ENCODE measurements at places on chromosomes 7 and 10. TPM values are rescaled to one million over a fixed set of nuclear protein-coding genes. Genes with fewer than 3 reads are reported as not detected.

The PLEKHS1 gene
- not detected for total RNA-seq

The ZC3HAV1L gene
- total RNA-seq, result 7.0 TPM

The SMO gene
- total RNA-seq, result 23.9 TPM

The GJD4 gene
- total RNA-seq, result not detected

The HPS6 gene
- 21.2 TPM for total RNA-seq

DNA sequence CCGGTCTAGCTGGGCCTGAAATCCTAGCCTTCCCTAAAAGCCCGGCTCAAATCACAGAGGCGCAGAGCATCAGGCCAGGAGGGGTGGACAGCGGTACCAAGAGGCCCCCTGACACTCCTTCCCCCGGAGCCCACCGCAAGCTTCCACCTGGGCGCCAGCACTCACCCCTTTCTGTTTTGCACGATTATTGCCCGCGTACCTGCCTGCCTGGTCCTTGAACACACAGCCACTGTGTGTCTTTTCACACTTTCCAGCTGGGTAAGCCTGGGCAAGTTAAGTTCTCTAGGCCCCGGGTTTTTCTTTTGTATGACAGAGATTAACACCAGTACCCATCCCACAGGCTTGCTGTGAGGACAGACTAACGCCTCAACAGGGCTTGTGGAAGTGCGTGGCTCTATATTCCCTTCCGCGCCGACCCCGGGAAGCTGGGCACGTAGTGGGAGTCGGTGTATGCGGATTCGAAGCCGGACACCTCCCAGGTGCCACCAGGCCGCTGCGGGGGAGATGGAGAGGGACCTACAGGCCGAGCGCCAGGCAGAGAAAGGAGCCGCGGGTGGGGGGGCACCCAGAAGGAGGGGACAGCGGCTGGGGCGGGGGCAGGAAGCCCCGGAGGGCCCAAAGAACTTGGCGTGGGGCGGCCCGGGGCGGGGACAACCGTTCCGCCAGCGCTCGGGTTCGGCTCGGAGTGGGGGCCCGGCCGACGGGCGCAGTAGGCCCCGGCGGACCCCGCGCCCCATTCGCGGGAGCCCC lies 792 bp downstream of the ZNF746 start:
- H3K27ac ChIP-seq, result peak overlapping the region; percentile 94
- DNase-seq, result no peak
- H3K4me3 ChIP-seq, result peak overlapping the region; percentile 82
- peaks cover 18% of the 10 kb centered on the region for H3K4me1 ChIP-seq
- H3K36me3 ChIP-seq, result peaks cover 27% of the 10 kb centered on the region
- H3K27me3 ChIP-seq, result no peaks in the 10 kb centered on the region

GRCh38 chr7:5703572-5704533 lies 77.6 kb downstream of the RNF216 start:
- DNase-seq, result no peak
- H3K36me3 ChIP-seq, result peaks cover 31% of the 10 kb centered on the region
- H3K27me3 ChIP-seq, result no peaks in the 10 kb centered on the region
- H3K4me3 ChIP-seq, result no peak overlapping the region
- H3K27ac ChIP-seq, result peak overlapping the region; percentile 91

DNA sequence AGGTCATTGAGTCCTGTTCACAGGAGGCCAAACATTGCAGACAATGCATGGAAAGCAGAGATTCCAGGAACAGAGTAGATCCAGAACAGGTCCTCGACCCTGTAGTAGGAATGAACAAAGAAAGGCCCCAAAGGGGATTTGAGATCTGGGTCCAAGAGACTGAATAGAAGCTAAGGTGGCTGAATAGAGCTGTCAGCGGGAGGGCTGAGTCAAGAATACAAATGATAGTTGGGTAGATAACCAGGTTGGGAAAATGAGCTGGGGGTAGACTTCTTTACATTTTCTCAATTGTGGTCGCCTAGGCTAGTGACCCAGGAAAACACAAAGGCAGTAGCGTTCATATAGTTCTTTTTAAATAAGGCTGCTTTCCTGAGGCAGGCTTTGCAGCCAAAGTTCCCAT lies 103.4 kb upstream of the ELMO1 start:
- H3K4me3 ChIP-seq, result no peak overlapping the region
- no peak overlapping the region for H3K27ac ChIP-seq
- H3K4me1 ChIP-seq, result no peaks in the 10 kb centered on the region
- DNase-seq, result no peak
- no peaks in the 10 kb centered on the region for H3K36me3 ChIP-seq

GRCh38 chr10:70799124-70799523 lies 13.9 kb upstream of the TBATA start:
- DNase-seq, result no peak
- no peaks in the 10 kb centered on the region for H3K36me3 ChIP-seq
- H3K27me3 ChIP-seq, result no peaks in the 10 kb centered on the region
- H3K4me3 ChIP-seq, result no peak overlapping the region
- H3K27ac ChIP-seq, result no peak overlapping the region
- peaks cover 3% of the 10 kb centered on the region for H3K4me1 ChIP-seq

DNA sequence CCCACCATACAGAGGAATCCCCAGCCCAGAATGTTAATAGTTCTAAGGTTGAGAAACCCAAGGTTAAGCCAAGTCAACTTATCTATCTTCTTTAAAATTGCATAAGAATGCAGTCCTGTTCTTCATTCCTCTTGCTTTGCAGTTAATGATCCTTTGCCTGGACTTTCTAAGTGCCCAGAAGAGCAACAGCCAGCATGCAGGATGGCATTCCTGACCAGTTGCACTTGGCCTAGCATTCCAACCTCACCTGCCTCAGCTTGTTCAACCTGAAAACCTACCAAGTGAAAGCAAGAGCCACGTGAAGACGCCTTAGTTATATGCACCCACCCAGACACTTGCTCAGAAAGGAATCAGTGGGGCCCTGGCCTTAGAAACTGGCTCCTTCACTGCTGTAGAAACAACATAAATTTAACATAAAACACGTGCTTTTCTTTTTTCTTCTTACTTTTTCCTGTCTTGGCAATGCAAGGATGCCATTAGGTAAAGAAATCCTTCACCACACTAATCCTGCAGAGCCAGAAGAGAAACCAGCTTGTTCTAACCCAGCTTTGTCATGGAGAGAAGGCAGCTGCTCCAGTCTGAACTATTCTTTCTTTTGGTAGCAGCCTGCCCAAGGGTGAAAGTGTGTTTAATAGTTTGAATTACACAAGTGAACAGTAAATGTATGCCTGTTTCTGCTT lies 25.0 kb downstream of the EGFR start:
- H3K27ac ChIP-seq, result peak overlapping the region; percentile 75
- H3K36me3 ChIP-seq, result no peaks in the 10 kb centered on the region
- no peak for DNase-seq
- H3K4me3 ChIP-seq, result no peak overlapping the region
- no peaks in the 10 kb centered on the region for H3K27me3 ChIP-seq

- peak overlapping the region; percentile 74 for H3K4me3 ChIP-seq
- no peaks in the 10 kb centered on the region for H3K27me3 ChIP-seq
- DNase-seq, result no peak
- no peaks in the 10 kb centered on the region for H3K36me3 ChIP-seq
- peak overlapping the region; percentile 90 for H3K27ac ChIP-seq
These were observed 409 bp downstream of the DNMBP start for GRCh38 chr10:100009283-100009792.

GRCh38 chr10:103690281-103690680 lies 165.1 kb downstream of the SH3PXD2A start:
- H3K4me3 ChIP-seq, result no peak overlapping the region
- H3K36me3 ChIP-seq, result no peaks in the 10 kb centered on the region
- peaks cover 21% of the 10 kb centered on the region for H3K27me3 ChIP-seq
- peaks cover 39% of the 10 kb centered on the region for H3K4me1 ChIP-seq

- no peaks in the 10 kb centered on the region for H3K36me3 ChIP-seq
- peak overlapping the region; percentile 51 for H3K27ac ChIP-seq
- no peak overlapping the region for H3K4me3 ChIP-seq
- H3K4me1 ChIP-seq, result peaks cover 76% of the 10 kb centered on the region
- H3K27me3 ChIP-seq, result no peaks in the 10 kb centered on the region
These were observed 103.4 kb upstream of the ANLN start for GRCh38 chr7:36286226-36286625.

DNA sequence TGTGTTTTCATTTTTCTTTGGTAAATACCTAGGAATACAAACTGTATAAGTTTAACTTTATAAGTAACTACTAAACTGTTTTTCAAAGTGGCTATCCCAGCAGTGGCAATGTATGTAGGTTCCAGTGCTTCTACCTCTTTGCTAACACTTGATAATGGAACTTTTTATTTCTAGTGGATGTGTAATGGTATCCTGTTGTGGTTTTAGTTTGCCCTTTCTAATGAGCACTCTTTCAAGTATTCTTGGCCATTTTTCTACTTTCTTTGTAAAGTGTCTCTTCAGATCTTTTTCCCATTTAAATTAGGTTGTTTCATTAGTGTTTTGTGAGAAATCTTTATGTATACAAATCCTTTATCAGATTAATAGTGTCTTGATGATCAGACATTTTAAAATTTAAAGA lies 4.6 kb downstream of the KIF20B start:
- peaks cover 8% of the 10 kb centered on the region for H3K4me1 ChIP-seq
- DNase-seq, result no peak
- no peak overlapping the region for H3K4me3 ChIP-seq
- H3K36me3 ChIP-seq, result no peaks in the 10 kb centered on the region
- H3K27ac ChIP-seq, result no peak overlapping the region

DNA sequence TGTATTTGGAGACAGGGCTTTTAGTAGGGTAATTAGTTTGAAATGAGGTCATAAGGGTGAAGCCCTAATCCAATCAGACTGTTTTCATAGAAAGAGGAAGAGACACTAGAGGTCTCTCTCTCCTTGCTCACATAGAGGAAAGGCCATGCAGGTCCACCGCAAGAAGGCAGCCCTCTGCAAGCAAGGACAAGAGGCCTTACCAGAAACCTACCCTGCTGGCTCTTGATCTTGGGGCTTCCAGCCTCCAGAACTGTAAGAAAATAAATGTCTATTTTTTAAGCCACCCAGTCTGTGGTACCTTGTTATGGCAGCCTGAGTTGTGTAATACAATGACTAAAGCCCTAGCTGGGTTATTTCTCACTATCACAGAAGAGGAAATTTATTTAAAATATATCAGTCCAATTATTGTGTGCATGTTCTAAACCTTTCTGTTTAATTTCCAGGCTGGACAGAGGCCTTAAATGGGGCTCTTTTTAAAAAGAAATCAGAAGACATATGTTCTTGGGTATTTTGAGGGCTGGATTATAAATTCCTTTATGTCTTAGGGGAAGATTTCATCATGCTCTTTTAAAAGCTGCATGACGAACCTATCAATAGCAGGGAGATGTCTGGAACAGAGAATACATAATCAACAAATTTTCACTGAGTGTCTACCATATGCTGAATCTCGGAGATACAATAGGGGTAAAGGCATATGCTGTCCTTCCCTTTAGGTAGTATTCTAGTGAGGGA lies 12.9 kb upstream of the TMEM26 start:
- peaks cover 14% of the 10 kb centered on the region for H3K4me1 ChIP-seq
- H3K4me3 ChIP-seq, result no peak overlapping the region
